ENCODE measurements at places on chromosomes 12 and 14.

GRCh38 chr14:89678768-89679167 is 261.7 kb upstream of the FOXN3 start:
- no peak for DNase-seq

GRCh38 chr12:57726151-57726883 is 12.2 kb downstream of the AGAP2 start:
- DNase-seq = peak; percentile 36

GRCh38 chr12:4763549-4763948 is 43.3 kb downstream of the GALNT8 start:
- DNase-seq = no peak

GRCh38 chr14:76861574-76862255 is 35.5 kb downstream of the LRRC74A start:
- DNase-seq = no peak

DNA sequence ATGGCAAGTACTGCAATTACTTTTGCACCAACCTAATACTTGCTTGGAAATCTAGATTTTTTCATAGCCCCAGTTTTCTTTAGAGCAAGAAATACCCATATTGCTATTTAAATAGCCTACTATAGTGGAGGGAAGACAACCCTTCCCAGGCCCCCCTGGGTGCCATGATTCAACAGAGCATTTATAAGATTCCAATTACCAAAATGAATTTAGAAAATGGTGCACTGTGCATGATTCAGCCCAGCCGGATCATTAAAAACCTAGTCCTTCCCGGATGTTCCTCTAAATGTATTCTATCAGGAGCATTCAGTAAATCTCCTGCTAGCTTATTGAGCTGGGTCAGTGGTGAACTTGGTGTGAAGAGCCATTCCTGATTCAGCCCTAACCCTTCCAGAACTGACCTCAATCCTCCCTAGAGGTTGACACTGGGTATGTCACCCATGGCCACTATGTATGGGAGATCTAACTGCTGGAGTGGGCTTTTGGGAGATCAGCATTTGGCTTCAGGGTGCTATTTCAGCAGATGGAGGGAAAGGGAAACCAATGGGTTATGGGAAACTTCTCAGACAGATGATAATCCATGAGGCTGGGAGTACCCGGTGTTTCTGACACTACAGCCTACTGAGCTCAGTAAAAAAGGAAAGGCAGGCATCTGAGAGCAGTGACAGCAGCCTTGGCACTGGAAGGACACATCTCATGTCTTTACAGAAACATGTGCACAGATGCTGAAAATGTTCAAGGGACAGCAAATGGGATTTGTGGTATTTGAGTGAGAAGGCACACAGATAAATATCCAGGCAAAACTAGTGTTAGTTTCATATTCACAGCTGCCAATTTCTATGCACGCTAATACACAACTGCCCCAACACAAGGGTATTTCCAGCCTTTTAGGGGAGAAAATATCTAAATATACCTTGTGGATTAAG is 258.9 kb downstream of the DPF3 start:
- DNase-seq = no peak
